ENCODE measurements at places on chromosomes 2 and 18. TPM values are rescaled to one million over a fixed set of nuclear protein-coding genes. Genes with fewer than 3 reads are reported as not detected.

The ZNF396 gene
- 0.60 TPM for total RNA-seq

The CNTNAP5 gene
- total RNA-seq: not detected

The PSMA8 gene
- 0.44 TPM for total RNA-seq

The CLEC4F gene
- 0.10 TPM for total RNA-seq

The SOX11 gene
- total RNA-seq: not detected

The ST6GAL2 gene
- total RNA-seq: not detected

The CGREF1 gene
- total RNA-seq: 12.9 TPM

- DNase-seq: no peak
These were observed 79.8 kb downstream of the ASB1 start for GRCh38 chr2:238506371-238507068.

- no peak for DNase-seq
These were observed 13.6 kb downstream of the DHRS9 start for GRCh38 chr2:169082995-169083394.

DNA sequence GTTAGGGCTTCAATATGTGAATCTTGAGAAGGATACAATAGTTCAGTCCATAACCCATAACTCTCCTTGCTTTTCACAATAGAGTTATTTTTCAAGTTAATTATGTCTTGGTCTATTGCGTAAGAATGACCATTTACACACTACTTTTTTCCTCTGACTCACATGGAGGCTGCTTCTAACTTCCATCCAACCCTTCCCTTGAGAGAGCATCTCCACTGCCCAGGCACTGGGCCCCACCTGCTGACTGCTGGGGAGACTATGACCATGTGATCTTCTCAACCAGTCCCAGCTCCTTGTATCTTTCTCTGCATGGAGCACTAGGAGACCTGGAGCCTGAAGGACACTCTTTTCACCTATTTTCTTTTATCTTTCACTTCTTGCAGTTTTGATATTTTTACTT lies 251.5 kb downstream of the GPD2 start:
- DNase-seq: no peak

- DNase-seq: no peak
These were observed 364.7 kb downstream of the TXNL1 start for GRCh38 chr18:56273541-56274219.

- DNase-seq: no peak
These were observed 93.3 kb upstream of the SPRED2 start for GRCh38 chr2:65525616-65526231.

GRCh38 chr2:112924360-112924759 lies 13.4 kb downstream of the IL37 start:
- no peak for DNase-seq

- DNase-seq: no peak
These were observed 93.2 kb downstream of the UNC80 start for GRCh38 chr2:209864716-209865295.

DNA sequence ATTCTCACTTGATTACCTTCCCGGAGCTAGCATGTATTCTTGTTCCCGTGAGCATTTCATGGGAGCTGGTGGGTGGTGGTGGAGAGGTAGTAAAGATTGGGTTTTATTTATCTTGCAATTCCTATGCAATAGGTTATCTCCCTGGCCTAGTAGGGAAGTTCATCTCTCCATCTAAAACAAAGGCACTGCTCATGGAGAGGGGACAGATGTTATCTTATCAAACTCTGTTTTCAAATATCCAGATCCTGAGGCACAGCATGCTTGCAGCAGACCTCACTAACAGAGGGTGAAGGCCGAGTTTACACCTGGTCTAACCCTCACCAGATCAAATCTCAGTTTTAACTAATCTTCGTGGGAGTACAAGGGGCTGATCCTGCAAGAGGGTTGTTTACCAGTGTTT lies 98.9 kb downstream of the CYRIA start:
- no peak for DNase-seq

- DNase-seq: no peak
These were observed 137.7 kb downstream of the ALK start for GRCh38 chr2:29783666-29784065.

DNA sequence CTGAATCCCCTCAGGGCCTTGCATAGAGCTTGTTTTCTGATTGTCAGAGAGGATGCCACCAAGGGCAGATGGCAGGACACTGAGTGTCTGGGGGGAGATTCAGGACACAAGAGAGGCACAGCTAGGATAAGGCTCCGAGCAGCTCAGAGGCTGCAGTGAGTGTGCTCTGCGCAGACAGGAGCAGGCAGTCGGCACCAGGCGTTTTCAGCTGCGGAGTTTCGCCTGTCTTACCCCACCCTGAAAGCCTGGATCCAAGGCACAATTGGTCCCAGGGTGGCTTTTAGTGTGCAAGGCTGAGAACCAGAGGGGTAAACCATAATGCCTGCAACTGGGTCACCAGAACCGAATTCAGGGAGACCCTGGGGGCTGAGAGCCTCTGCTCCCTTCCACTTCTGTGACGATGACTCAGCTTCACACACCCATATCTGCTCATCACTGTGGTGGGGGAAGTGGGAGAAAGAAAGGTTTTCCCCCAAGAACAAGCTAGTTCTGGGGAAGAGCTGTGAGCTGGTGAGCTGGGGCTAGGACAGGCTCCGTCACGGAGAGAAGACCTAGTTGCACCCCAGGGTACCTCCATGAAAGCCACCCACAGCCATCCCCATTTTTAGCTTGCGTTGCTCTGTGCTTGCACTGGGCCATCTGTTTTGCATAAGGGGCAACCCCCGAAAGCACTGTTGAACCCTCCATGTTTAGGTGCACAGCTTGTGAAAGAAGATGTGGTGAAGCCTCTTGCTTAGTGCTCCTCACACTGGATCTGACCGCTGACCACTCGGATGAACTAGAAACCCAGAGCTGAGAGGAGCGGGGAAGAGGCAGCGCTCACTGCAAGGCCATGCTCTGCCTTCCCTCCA lies 173.7 kb downstream of the CELF4 start:
- DNase-seq: no peak

DNA sequence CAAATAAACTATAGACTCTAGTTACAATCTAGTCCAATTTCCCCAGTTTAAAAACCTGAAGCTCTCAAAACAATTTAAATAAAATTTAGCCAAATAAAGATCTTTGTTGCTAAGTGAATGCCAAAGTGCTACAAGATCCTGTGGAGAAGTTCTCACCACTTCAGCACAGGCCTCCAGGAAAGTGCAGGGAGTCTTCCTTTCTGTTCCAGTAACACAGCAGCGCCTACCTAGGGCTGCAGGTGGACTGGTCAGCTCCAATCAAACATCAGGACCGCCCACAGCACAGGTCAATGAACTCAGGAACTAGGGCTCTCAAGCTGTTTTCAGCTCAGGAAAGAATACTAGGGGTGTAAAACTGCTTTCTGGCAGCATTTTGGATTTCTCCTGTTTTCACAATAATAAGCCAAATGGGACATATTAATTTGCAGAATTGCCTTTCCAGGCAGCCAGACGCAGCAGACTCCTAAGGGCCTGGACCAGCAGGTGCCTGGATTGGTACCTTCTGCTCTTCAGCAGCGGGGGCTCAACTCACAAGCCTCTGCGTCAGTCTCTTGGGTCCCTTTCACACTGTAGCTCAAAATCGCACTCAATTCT lies 1.5 kb downstream of the FAM110C start:
- DNase-seq: no peak

DNA sequence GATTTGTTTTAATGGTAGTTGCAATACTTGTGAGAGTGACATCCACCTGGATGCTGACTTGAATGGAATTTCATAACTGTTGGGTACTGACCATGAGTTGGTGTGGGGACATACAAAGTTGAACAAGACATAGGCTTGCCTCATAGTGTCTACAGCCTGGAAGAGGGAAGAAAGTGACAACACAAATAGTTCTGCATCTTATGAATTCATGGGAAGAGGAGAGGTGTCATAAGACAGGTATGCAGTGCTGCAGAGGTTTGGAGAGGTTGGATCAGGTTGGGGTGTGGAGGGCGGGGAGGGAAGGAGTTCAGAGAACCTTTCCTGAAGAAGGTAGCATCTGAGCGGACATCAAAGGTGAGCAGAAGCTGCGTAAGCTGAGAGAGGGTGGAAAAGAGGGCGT lies 44.0 kb downstream of the HRH4 start:
- no peak for DNase-seq

DNA sequence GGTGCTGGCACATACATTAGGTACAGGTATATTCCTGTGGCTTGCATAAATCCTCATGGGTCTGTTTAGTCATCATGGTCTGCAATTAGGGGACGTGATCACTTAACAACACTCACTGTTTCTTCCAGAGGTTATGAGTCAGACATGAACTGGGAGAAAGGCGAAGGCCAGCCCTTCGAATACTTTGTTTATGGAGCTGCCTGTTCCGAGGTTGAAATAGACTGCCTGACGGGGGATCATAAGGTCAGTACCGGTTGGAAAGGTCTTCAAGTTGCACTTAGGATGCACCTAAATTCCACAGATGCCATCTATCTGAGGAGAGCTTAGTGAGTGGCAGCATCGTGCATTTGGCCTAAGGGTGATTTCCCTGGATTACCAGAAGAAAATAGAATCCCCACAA lies 76.9 kb downstream of the AOX1 start:
- no peak for DNase-seq

- no peak for DNase-seq
These were observed 160.9 kb downstream of the RDH14 start for GRCh38 chr2:18399601-18400000.

DNA sequence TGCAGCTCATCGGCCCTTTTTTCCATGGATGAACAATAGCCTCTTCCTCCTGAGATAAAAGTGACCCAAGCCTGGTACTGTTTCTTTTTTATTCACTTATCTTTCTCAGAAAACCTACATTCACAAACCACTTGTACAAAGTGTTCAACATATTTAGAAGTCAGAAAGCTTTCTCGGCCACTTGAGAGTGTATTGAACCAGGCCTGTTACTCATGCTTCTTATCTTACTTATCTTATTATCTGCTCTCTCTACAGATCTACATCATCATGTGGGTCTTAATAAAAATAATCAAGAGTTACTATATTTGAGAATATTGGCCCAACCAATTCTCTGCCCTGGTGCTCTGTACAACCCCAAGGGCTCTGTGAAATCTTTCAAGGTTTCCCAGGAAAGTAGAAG lies 242.1 kb downstream of the MREG start:
- no peak for DNase-seq

GRCh38 chr2:3422161-3422779 lies 42.8 kb downstream of the TRAPPC12 start:
- DNase-seq: no peak

DNA sequence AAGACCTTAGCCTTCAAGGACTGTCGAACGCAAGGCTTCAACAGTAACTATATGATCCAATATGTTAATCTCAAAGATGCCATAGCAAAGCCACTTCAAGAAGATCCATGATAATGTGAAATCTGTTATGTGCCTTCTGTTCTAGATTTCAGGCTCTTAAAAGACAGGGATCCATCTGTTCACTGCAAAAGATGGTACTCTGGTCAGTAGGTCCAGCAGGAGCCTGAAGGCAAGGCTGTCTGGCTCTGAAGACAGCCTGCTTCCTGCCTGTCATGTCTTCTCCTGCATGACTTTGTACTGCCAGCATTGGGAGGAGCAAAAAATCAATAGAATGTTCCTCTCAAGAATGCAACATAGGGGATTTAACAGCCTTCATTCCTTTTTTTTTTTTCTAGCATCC lies 270.8 kb upstream of the PARD3B start:
- no peak for DNase-seq

DNA sequence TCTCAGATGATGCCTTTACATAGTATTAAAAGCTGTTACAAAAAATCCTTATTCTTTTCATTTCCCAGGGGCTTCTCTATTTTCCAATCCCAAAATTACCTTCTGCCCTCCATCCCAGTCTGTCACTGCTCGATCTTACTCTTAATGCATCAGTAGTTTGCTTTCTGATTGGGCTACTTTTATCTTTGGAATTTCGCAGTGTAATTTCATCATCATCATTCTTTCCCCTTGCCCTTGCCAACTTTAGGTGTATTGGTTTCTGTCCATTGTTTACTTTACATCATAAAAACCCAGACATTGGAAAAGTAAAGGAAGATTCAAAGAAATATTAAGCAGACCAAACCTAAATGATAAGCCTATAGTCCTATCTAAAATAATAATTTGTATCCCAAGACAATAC lies 457.2 kb downstream of the PIK3C3 start:
- DNase-seq: no peak

GRCh38 chr2:150888337-150888736 lies 373.3 kb downstream of the RBM43 start:
- no peak for DNase-seq

- no peak for DNase-seq
These were observed 1.6 kb downstream of the CASP8 start for GRCh38 chr2:201261906-201262305.

GRCh38 chr18:79339094-79339908 lies 56.4 kb upstream of the NFATC1 start:
- no peak for DNase-seq

DNA sequence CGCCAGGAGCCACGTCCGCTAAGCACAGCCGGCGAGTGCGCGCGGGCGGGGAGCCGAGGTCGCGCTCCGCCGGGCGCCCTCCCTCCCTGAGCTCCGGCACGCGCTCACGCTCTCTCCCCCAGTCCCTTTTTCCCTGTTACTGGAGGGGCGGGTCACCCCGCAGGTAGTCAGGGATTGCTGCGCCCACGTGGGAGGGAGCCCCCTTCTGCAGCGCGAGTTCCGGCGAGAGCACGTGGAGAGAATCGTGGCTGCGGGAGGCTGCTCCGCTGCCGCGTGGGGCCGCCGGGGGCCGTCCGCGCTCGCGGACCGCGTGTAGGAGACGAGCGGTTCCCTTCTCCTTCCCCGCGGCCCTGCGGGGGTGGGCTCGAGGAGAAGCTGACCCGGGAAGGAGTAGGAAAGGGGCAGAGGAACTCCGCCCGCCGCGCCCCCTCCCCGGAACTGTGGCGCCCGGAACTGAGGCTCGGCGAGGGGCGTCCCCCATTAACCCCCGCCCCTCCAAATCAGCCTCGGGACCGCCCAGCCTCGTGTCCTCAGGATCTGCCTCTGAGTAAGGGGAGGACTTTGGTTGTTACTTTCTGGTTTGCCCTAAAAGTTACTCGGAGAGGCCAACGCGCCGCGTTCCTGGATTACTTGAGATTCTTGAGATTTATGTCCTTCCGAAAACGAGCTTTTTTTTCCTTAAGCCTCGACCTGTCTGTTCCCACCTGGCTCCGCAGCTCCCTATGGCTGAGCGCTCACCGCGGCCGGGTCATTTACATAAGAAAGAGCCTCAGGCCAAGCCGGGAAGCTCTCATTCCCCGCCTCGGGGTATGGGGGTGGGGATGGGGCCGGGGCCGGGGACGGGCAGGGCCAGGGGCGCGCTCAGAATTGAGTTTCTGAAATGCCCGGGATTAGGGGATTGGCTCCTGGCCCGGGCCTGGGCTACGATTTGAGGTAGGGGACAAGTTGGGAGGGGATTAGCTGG lies 1.1 kb downstream of the HK2 start:
- peak; percentile 70 for DNase-seq

GRCh38 chr2:219404291-219404910 lies 13.8 kb upstream of the DES start:
- no peak for DNase-seq
